Dermis microvascular lymphatic vessel endothelial cell (primary cell): ENCODE measurements at places on chromosomes 2 and 18.

GRCh38 chr2:135299658-135300244, 231.3 kb downstream of the ZRANB3 start:
- DNase-seq, result peak; percentile 58

GRCh38 chr2:15867194-15868171, 72.9 kb upstream of the MYCN start:
- no peak for DNase-seq

DNA sequence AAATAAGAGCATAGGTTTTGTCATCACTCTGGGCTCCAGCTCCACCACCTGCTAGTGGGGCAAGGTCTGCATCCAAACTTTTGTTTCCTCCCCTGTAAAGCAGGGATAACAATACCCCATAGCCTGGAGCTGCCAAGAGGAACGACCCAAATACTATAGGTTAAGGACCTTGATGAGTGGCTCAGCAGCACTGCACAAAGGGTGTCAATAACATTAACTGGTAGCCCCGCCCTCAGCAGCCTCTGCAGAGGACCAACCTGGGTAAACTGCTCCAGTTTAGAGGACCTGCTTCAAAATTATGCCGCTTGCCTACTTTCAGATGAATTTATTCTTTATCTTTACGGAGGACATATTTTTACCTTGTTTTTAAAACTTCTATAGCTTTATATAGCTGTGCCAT, 65.8 kb upstream of the RIOK3 start:
- no peak for DNase-seq

DNA sequence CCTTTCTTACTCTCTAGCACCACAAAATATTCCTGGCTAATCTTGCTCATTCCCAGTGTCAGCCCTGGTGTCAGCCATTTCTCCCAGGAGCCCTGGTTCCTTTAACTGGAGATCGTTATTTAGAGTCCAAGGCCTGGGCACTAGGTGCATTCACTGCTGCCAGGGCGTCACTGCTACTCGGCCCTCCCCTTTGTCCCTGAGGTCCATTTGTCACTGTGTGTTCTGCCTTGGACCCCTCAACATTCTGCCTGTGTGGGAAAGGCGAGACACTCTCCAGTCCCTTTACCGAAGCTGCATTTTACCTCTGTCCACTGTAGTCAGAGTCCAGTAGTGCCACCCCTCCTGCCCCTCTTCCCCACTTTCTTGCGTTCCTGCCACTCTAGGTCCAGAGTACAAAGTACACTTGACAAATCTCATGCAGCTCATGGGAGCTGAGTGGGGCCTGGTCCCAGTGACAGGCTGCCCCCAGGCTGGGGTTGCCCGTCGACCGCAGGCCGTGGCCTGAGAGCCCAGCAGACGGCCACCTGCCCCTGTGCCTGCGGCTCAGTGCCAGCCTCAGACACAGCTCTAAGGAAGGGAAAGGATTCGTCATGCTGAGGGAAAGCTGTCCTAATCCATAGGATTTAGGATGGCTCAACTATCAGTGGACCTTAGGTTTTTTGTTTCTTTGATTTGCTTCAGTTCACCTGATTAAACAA, 52.1 kb downstream of the COPS8 start:
- DNase-seq, result no peak
